ENCODE measurements at places on chromosomes 5 and 9.
A peak's percentile ranks its signal among the peaks of the same experiment; 100 is the strongest.

DNA sequence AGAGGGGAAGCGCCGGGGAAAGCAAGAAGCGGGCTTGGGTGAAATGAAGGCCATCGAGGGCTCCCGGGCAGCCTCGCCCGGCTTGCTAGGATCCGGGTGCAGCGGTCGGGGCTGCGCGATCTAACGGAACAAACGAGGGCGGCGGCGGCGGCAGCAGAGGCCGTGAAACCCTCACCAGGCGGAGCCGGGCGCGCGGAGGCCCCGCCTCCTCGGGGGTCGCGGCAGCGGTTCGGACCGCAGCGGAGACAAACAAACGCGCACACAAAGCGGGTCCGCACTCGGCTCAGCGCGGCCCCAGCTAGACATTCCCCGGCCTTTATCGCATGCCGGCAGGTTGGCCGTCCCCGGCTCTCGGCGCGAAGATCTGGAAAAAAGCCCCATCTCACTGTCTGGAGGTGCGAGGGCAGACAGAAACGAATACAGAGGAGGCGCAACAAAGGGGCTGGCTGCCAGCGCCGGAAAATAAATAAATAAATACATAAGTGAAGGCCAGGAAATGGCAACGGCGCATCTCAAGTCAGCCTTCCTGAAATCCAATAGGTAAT lies 10.5 kb upstream of the TRIM36 start:
- DNase-seq: no peak

- no peak for DNase-seq
Observed at GRCh38 chr9:70411121-70411929, 3.1 kb downstream of the KLF9 start.

DNA sequence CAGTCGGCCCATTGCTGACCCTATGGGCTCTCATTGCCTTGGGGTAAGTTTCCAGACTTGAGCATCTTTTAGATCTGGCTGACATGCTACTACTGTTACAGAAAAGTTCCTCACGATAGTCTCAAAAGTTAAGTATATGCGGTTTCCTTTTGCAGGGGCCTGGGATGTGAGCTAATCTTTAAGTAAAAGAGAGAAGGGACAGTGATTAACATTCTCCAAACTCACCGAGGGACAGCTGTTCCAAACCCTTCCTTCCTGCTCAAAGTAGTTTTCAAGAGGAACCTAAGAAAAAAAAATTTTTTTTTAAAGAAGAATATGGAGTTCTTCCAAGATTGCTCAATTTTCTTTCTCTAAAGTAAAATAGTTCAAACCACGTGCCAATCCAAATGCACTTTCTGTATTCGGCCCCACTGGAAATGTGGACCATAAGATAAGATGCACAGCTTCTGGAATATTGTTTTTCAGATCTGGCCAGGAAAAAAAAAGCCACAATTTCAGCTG lies 168.0 kb upstream of the SPRY4 start:
- no peak for DNase-seq

GRCh38 chr5:73673161-73673591 lies 47.2 kb downstream of the ARHGEF28 start:
- no peak for DNase-seq

GRCh38 chr9:129857207-129857606 lies 21.9 kb downstream of the USP20 start:
- DNase-seq: no peak

DNA sequence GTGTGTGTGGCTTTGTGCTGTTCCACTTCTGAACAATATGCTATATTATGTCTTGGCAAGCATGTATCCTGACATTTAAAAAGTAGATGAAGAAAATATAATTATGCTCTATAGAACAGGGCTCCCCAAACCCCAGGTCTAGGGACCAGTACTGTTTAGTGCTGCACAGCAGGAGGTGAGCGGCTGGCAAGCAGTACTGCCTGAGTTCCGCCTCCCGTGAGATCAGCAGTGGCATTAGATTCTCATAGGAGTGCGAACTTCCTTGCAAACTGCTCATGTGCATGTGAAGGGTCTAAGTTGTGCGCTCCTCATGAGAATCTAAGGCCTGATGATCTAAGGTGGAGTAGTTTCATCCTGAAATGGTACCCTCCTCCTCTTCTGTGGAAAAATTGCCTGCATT lies 979.1 kb upstream of the CTNND2 start:
- DNase-seq: no peak

DNA sequence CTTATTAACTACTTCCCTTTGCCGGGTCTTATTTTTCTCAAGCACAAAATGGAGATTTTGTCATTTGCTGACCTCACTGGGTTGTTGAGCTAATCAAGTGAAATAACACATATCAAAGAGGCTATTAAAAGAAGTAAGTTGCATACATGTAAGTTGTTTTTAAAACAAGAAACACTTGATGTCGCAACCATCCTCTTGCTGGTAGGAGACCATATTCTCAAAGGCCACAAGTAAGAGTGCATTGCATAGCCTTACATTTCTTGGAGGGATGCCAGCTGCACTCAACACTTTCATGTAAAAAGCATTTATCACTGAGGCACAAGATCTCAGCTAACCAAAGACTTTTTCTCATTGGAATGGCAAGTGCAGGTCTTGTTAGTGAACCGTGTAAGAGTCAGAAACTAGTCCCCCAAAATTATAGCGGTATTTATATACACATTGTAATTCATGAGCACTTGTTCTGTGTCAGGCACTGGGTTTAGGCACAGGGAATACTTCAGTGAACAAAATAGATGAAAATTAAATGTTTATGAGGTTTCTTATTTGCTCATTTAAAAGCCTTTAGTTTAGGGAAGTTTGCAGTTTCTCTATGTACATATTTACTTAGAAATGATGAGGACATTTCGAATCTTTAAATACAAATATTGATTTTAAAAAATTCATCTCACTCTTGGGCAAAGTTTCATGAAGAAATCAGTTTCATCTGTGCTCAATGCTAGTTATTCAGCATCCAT lies 72.0 kb downstream of the ZFAND5 start:
- DNase-seq: peak; percentile 3

DNA sequence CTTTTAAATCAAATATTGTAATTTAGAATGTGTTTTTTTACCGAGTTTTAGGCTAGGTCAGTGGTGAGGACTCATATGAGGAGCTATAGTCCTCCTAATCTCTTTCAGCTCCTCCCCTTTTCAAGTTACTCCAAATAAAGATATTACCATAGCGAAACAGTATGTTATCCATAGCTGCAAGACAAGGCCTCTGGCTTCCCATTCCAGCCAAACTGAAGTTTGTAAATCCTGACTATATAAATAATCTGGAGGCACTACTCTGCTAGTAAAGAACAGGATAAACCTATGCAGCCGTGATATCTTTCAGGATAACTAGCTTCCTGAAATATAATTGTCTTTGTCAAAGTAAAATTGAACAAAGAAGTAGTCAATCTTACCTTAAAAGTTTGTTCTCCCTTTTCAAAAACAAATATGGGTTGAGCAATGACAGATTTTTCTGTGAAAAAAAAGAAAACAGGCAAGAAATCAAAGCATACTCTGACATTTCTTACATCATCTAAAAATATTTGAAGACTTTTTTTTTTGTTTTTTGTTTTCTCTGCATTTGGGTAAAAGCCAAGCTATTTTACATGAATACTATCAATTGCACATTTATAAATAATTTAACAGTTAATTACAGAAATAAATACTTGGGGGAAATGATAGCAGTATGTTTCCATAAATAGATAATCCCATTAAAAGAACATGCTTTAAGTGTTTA lies 29.3 kb upstream of the NADK2 start:
- no peak for DNase-seq

DNA sequence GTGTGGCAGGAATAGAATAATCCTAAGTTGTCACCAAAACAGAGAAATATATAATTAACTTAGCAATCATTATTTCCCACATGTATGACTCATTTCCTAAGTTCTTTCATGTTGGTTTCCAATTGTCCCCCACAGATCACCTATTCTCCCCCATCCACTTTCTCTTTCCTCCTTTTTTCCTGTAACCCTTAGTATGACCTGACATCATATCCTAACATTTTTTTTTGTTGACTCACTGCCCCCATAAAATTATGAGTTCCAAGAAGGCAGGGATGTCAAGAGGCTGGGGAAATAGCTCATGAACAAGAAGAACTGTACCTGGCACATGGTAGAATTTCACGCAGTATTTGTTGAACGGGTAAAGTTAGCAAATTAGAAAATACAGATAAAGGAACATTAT lies 186.7 kb downstream of the DCP2 start:
- DNase-seq: no peak

- no peak for DNase-seq
Observed at GRCh38 chr5:110087829-110088228, 398.1 kb downstream of the MAN2A1 start.

DNA sequence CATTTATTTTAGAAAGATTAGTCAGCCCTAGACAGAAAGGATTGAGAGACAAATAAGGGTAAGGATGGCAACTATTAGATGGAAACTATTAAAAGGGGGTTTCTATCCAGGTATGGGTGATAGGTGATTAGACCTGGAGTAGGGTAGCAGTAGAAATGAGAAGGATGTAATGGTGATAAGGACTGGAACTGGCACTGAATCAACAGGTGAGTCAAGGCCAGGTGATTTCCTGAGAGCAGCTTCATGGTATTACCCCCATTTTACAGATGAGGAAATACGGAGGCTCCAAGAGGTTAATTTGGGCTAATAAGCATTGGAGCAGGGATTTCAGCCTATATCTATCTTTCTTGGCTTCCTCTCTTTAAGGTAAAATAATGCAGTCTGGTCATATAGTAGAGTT lies 55.7 kb downstream of the CAST start:
- no peak for DNase-seq

- no peak for DNase-seq
Observed at GRCh38 chr9:97755618-97756267, 58.6 kb upstream of the XPA start.

- no peak for DNase-seq
Observed at GRCh38 chr5:172358345-172358744, 74.8 kb upstream of the UBTD2 start.

GRCh38 chr5:65734921-65735320 lies 12.9 kb downstream of the NLN start:
- no peak for DNase-seq

GRCh38 chr9:131330814-131331600 lies 41.5 kb downstream of the PLPP7 start:
- no peak for DNase-seq

- DNase-seq: no peak
Observed at GRCh38 chr9:94108584-94108983, 24.3 kb downstream of the PTPDC1 start.

DNA sequence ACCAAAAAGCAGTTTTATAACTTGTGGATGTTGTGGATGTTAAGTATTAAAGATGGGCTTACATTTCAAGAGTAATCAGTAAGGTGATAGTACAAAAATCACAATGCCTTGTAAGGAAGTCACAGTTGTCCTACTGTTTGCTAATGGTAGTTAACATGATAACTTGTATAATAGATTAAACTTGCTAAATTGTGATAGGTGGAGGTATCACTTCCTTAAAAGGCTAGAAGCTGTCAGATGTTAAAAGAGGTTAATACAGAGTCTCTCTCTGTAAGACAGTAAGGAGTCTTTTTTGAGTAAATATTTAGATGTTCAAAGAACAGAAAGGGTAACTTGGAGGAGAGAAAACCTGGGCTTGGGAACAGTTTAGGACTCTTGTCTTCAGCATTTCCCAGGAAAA lies 14.2 kb upstream of the MACIR start:
- no peak for DNase-seq

- no peak for DNase-seq
Observed at GRCh38 chr5:94228791-94229190, 389.6 kb downstream of the KIAA0825 start.

GRCh38 chr9:1427875-1428274 lies 377.7 kb downstream of the DMRT2 start:
- DNase-seq: no peak

DNA sequence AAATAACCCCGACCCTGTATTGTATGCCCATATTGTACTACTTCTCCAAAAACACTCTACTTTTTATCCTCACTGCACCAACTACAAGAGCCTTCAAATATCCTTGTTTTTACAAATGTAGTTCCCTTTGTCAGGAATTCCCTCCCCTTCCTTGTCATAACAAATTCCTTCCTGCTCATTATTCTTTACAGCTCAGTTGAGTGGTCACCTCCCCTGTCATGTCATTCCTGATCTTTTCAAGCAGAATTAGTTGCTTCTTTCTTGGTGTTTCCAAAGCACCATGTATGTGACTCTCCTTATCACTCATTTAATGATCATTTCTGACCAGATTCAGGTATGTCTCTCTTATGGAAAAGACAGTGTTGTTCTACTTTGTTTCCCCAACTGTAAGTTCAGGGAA lies 194.2 kb upstream of the SMC2 start:
- no peak for DNase-seq

DNA sequence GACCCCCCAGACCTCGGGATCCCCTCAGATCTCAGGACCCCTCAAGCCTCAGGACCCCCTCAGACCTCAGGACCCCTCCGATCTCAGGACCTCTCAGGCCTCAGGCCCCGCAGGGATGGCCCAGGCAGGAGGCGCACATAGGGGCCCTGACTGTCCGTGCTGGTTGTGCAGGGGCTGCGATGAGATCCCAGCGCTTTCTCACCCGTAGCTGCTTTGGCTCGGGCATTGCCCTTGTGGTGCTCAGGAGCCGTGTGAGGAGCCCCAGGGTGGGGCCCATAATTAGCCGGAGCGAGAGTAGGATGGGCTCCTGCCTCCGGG lies 680 bp upstream of the LPCAT1 start:
- no peak for DNase-seq

- DNase-seq: no peak
Observed at GRCh38 chr9:97160255-97160654, 121.3 kb upstream of the CTSV start.

GRCh38 chr5:60578315-60578714 lies 121.7 kb downstream of the DEPDC1B start:
- no peak for DNase-seq

DNA sequence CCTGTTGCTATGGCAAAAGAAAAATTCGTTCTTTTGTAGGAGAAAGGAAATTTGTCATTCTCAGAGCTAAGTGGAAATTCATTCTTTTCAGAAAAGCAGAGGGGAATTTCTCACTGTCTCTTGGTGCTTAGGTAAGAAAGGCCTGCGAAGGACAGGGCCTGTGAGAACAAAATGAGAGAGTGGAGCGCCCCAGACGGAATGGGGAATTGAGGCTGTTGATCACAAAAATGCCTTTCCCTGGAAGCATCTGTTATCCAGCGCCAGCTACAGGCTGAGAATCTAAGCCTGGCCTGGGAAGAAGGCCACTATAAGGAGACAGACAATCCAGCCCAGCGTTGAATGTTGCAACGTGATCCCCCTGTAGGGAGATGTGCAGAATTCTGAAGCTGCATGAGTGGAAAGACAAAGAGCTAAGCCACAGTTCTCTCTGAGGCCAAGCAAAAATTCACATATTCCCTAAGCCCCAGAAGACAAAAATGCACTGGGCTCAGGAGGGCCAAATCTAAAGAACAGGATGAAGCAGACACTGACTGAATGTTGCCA lies 44.8 kb upstream of the CLK4 start:
- DNase-seq: no peak

GRCh38 chr5:89374144-89374784 lies 491.3 kb upstream of the MEF2C start:
- no peak for DNase-seq

DNA sequence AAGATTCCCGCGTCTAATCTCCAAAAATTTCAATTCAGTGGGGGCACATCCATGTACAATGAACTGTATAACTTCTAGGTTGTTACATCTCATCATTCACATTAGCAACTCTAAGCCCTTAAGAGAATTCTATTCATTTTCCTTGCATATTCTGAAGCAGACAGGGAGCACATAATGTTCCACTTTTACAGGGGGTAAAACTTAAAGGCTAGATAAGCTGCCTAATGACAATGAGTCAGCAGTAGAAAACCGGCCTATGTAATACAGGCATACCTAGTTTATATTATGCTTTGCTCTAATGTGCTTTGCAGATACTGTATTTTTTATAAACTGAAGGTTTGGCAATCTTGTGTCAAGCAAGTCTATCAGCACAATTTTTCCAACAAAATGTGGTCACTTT lies 40.4 kb downstream of the PTAR1 start:
- no peak for DNase-seq

GRCh38 chr5:171433982-171434676 lies 14.7 kb downstream of the FGF18 start:
- DNase-seq: no peak

Data from CD4-positive, alpha-beta T cell treated with Interferon gamma for 1 hour (primary cell).